Stomach (tissue), 19 donors: ENCODE measurements at places on chromosomes 6 and 20. TPM values are rescaled to one million over a fixed set of nuclear protein-coding genes. Genes with fewer than 3 reads are reported as not detected.

DNA sequence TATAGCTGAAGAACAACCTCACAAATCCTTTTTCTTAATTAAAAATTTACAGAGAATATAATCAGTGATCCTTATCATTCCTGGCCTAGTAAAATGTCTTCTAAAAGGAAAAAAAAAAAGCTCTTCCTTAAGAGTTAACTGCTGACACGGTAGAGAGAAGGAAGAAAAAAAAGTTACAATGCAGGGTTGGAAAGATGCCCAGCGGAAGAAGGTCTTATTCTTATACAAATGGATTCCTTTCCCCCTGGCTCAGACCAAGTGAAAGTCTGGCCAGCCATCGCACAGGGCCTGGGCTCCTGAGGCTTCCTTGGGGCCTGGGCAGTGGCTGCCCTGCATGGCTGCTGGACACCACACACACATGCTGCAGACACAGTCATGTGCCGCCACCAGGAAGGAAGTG, 688.6 kb downstream of the TENT5A start:
- H3K4me1 ChIP-seq = no peaks in the 10 kb centered on the region
- no peak for DNase-seq
- no peak overlapping the region for H3K4me3 ChIP-seq

DNA sequence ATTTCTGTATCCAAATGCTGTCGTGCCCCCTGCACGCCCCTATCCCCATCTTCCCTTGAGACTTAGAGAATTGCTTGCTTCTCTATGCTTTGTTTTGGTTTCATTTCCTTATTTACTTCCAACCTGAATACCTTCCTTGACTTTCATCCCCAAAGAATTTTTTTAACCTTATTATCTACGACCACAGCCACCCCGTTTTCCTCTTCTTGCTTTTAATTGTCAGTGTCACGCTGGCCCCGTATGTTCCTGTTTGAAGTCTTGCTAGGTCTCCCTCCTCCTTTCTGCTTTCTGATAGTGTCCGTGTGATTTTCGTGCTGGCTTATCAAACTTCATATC, 40.1 kb downstream of the RNF217 start:
- H3K27ac ChIP-seq = peak overlapping the region; percentile 37
- peaks cover 54% of the 10 kb centered on the region for H3K4me1 ChIP-seq
- H3K4me3 ChIP-seq = peak overlapping the region; percentile 38
- H3K27me3 ChIP-seq = no peaks in the 10 kb centered on the region

DNA sequence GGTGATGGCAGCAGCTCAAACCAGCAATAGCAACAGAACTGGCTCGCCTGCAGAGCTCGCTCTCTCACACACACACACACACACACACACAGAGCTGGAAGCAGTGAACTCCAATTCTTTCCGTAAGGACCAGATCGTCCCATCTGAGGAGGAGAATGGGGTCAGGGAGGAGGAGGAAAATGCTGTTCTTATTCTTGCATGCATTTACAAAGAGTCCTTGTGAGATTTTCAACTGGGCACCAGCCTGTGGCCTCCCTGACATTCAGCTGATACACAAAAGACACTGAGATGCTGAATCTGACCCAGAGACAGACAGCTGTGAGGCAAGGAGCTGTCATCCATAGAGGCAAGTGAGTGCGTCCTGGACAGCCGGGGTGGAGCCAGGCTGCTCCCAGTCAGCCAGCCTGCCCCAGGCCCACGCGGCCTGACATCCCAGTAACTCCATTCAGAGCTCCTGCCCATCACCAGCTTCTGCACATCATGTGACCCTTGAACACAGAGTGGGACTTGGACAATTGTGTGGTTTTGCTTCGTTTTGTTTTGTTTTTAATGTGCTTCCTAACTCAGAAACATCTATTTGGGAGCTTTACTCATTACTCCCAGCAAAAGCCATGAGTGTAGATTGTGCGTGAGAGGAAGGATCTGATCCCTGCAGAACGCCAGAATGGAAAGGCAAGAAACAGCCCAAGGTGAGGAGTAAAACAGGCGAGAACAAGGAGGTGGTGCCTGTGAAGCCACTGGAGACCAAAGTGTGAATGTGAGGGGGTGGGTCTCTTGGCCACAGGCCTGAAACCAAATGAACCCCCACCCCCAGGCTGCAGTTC, 2.1 kb downstream of the SERPINB9 start:
- H3K4me1 ChIP-seq = peaks cover 4% of the 10 kb centered on the region
- peak overlapping the region; percentile 84 for H3K4me3 ChIP-seq
- peaks cover 2% of the 10 kb centered on the region for H3K36me3 ChIP-seq
- no peak overlapping the region for H3K27ac ChIP-seq
- peak; percentile 37 for DNase-seq

GRCh38 chr6:50840811-50841192, 22.1 kb downstream of the TFAP2B start:
- no peaks in the 10 kb centered on the region for H3K4me1 ChIP-seq
- no peaks in the 10 kb centered on the region for H3K36me3 ChIP-seq
- H3K27ac ChIP-seq = no peak overlapping the region
- peaks cover 35% of the 10 kb centered on the region for H3K27me3 ChIP-seq

- H3K4me3 ChIP-seq = no peak overlapping the region
- no peak overlapping the region for H3K27ac ChIP-seq
- H3K36me3 ChIP-seq = no peaks in the 10 kb centered on the region
- no peaks in the 10 kb centered on the region for H3K4me1 ChIP-seq
- no peaks in the 10 kb centered on the region for H3K27me3 ChIP-seq
These were observed 28.6 kb upstream of the SIM1 start for GRCh38 chr6:100493206-100493888.

GRCh38 chr6:21831521-21832291, 238.2 kb downstream of the SOX4 start:
- H3K36me3 ChIP-seq = no peaks in the 10 kb centered on the region
- H3K27ac ChIP-seq = no peak overlapping the region
- no peak for DNase-seq

- no peaks in the 10 kb centered on the region for H3K27me3 ChIP-seq
- DNase-seq = no peak
- no peak overlapping the region for H3K4me3 ChIP-seq
- H3K27ac ChIP-seq = no peak overlapping the region
- H3K36me3 ChIP-seq = no peaks in the 10 kb centered on the region
These were observed 230.5 kb downstream of the ERMARD start for GRCh38 chr6:169981969-169982368.

- H3K36me3 ChIP-seq = no peaks in the 10 kb centered on the region
- no peak overlapping the region for H3K27ac ChIP-seq
- DNase-seq = no peak
- H3K27me3 ChIP-seq = no peaks in the 10 kb centered on the region
- no peak overlapping the region for H3K4me3 ChIP-seq
- no peaks in the 10 kb centered on the region for H3K4me1 ChIP-seq
These were observed 58.9 kb upstream of the OPRM1 start for GRCh38 chr6:153980171-153980570.

GRCh38 chr20:16115911-16116552, 457.2 kb downstream of the KIF16B start:
- no peak overlapping the region for H3K27ac ChIP-seq
- H3K36me3 ChIP-seq = no peaks in the 10 kb centered on the region
- H3K27me3 ChIP-seq = no peaks in the 10 kb centered on the region
- no peak overlapping the region for H3K4me3 ChIP-seq
- DNase-seq = no peak

- peak overlapping the region; percentile 83 for H3K27ac ChIP-seq
- no peaks in the 10 kb centered on the region for H3K27me3 ChIP-seq
- peak; percentile 71 for DNase-seq
- peak overlapping the region; percentile 87 for H3K4me3 ChIP-seq
- peaks cover 37% of the 10 kb centered on the region for H3K4me1 ChIP-seq
These were observed 621 bp downstream of the NOL7 start for GRCh38 chr6:13615792-13616120.

DNA sequence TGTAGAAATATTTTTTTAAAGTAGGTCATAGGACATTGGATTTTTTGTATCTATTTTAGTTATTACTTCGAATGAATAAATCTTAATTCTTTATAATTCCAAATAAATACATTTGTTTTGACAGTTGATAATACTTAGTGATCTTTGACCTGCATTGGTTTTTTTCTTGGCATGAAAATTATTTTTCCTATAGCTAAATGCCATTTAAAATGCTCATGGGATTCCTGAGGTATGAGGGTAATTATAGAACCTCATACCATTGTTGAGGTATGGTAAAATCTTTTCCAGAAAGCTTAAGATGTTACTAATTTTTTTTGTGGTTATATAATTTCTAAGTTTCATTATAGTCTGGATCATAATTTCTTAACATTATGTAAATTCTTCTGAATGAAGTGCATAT, 8.3 kb downstream of the PM20D2 start:
- no peaks in the 10 kb centered on the region for H3K27me3 ChIP-seq
- no peak for DNase-seq
- H3K4me1 ChIP-seq = peaks cover 18% of the 10 kb centered on the region
- peaks cover 37% of the 10 kb centered on the region for H3K36me3 ChIP-seq
- no peak overlapping the region for H3K27ac ChIP-seq
- no peak overlapping the region for H3K4me3 ChIP-seq

DNA sequence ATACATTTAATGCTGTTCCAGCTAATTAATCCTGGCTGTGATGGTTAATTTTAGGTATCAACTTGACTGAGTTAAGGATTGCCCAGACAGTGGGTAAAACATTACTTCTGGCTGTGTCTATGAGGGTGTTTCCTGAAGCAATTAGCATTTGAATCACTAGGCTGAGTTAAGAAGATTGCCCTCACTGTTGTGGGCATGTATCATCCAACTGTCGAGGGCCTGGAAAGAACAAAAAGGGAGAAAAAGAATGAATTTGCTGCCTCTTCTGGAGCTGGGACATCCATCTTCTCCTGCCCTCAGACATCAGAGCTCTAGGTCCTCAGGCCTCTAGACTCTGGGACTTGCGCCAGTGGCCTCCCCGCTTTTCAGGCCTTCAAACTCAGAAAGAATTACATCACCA, 34.3 kb downstream of the SDHAF4 start:
- H3K4me3 ChIP-seq = no peak overlapping the region
- H3K4me1 ChIP-seq = no peaks in the 10 kb centered on the region
- DNase-seq = no peak
- H3K36me3 ChIP-seq = no peaks in the 10 kb centered on the region
- H3K27me3 ChIP-seq = no peaks in the 10 kb centered on the region

- no peaks in the 10 kb centered on the region for H3K27me3 ChIP-seq
- H3K4me3 ChIP-seq = no peak overlapping the region
- no peaks in the 10 kb centered on the region for H3K36me3 ChIP-seq
- H3K27ac ChIP-seq = no peak overlapping the region
- peaks cover 5% of the 10 kb centered on the region for H3K4me1 ChIP-seq
These were observed 1302.1 kb upstream of the GJE1 start for GRCh38 chr6:140830666-140831065.

DNA sequence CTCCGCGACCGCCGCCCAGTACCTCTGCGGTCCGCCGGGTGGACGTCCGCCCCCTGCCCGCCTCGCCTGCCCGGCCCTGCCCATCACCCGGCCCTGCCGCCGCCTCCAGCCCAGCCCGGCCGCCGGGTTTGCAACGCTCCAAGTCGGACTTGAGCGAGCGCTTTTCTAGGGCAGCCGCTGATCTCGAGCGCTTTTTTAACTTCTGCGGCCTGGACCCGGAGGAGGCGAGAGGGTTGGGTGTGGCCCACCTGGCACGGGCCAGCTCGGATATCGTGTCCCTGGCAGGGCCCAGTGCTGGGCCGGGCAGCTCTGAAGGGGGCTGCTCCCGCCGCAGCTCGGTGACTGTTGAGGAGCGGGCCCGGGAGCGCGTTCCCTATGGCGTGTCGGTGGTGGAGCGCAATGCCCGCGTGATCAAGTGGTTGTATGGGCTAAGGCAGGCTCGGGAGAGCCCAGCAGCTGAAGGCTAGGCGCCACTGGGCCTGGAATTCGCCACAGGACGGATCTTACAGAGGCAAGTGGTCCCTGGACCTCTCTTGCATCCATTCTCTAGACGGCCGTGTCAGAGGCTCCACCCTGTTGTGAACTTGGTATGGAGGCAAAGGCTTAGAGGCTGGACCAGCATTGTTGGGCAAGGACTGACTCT, 11.8 kb downstream of the FAM110A start:
- H3K27me3 ChIP-seq = peaks cover 11% of the 10 kb centered on the region
- H3K36me3 ChIP-seq = no peaks in the 10 kb centered on the region
- H3K27ac ChIP-seq = peak overlapping the region; percentile 50
- peak overlapping the region; percentile 44 for H3K4me3 ChIP-seq
- DNase-seq = no peak

- no peak overlapping the region for H3K27ac ChIP-seq
- H3K36me3 ChIP-seq = no peaks in the 10 kb centered on the region
- H3K4me1 ChIP-seq = no peaks in the 10 kb centered on the region
- H3K27me3 ChIP-seq = no peaks in the 10 kb centered on the region
These were observed 19.4 kb upstream of the COL19A1 start for GRCh38 chr6:69846770-69847491.

DNA sequence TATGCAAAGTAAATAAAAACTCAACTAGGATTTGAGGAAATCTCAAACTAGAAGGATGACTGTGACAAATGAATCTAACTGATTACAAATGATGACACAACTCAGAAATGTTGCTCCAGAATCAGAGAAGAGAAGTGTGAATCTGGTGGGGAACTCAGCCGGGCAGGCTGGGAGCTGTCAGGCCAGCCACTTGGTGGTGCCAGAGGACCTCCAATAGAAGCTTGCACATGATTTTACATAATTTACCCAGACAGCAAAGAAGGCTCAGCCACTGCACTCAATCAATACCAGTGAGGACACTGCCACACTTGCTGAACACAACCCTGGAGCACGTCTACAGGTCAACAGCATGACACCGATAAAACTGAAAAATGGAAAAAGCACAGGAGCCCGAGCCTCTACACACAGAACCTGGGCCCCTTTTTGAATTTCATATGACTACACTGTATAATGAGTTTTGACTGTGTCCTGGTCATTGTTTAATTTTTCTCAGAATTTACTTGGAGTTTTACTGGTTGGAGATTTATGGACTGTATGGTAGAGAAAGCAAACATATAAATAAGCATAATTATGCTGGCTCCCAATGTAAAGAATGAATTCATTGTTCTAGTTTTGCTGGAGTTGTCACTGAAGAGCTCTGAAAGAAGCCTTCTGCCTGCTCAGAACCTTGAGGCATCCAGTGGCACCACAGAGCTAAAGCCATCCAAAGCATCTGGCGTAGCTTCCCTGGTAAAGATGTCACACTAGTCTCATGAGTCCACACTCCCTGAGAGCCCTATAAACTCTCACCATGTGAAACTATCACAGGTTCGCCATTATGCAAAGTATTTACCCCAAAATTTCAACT, 296.5 kb downstream of the THBS2 start:
- no peak overlapping the region for H3K27ac ChIP-seq
- H3K27me3 ChIP-seq = peaks cover 4% of the 10 kb centered on the region
- peak; percentile 67 for DNase-seq
- no peak overlapping the region for H3K4me3 ChIP-seq
- H3K4me1 ChIP-seq = no peaks in the 10 kb centered on the region

- H3K27me3 ChIP-seq = no peaks in the 10 kb centered on the region
- no peaks in the 10 kb centered on the region for H3K4me1 ChIP-seq
- no peak overlapping the region for H3K27ac ChIP-seq
- DNase-seq = no peak
- H3K36me3 ChIP-seq = no peaks in the 10 kb centered on the region
These were observed 654.4 kb downstream of the EYS start for GRCh38 chr6:65052626-65053025.

Gene C20orf141
- not detected for total RNA-seq

Gene LINC00237
- total RNA-seq = not detected

Gene RGS17
- total RNA-seq = 2.3 TPM

Gene HLA-DMB
- total RNA-seq = 7.6 TPM

Gene SLC2A10
- 13.4 TPM for total RNA-seq

Gene ABHD16B
- not detected for total RNA-seq

Gene ENPP5
- 2.6 TPM for total RNA-seq

Gene TFAP2D
- total RNA-seq = not detected

Gene MATN4
- not detected for total RNA-seq
